HuH-7.5 (cell line): ENCODE measurements at places on chromosomes 3 and 15.
A peak's percentile ranks its signal among the peaks of the same experiment; 100 is the strongest.

DNA sequence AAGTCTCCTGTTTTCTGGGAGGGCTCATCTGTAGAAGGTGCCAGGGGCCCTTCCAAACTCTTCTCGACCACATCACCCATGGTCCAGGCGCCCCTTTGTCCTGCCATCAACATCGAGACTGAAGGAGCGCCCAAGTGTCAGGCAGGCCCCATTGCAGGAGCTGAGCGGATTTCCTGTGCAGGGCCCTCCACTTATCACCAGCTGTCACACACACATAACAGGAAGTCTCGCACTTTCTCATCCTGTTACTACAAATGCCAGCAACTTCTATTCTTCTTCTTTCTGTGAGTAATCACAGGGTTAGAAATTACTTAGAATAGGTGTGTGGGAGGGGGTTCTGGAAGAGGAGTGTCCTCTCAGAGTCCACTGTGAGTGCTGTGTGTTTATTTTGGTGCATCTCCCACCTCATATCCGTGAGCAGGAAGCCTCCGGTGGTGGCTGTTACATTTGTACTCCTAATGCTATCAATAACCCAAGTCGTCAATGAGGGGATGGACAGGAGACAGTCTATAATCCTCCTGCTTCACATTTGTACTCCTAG lies at the start of gene KLHL6:
Gene KLHL6 (minus strand): TSS at position 166 of the 541 bp plus-strand sequence. CDS start 53 bp downstream, at position 113.
- no peak for DNase-seq

DNA sequence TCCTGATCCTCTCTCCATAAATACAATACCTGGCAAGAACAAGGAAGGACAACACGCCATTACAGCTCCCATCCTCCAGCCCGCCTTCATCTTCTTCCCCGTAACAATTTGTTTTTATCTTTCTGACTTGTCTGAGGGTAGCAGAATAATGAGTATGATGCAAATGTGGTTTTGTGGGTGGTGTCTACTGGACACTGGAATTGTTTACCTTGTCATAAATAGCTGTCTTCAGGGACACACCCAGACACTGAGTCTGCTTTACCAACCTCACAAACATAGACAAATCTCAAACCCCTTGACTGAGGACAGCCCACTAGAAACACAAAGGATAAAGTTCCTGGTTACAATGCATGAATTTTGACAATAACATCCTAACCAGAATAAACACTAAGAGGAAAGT lies 13.4 kb downstream of the WDR72 start:
- DNase-seq = no peak

GRCh38 chr3:13248640-13249039 lies 171.5 kb downstream of the NUP210 start:
- no peak for DNase-seq

- no peak for DNase-seq
Observed at GRCh38 chr3:43075904-43076661, 29.8 kb downstream of the POMGNT2 start.

DNA sequence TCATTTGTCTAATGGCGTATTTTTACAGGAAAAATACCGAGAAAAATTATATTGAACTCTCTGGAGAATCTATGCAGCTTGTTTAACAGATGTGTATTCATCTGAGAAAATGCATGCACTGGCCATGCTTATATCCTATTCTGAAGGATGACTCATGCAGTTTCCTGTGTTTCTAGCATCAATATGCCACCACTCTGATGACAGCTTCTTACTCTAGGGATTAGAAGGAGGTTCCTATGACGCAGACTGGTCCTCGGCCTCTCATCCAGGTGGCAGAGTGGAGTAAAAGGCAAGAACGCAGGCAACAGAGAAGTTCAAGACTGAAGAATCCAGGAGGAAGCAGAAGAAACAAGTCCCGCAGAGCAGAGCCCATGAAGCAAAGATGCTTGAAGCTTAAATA lies 910.0 kb upstream of the ROBO1 start:
- no peak for DNase-seq

- DNase-seq = no peak
Observed at GRCh38 chr3:171358181-171358880, 101.9 kb downstream of the TNIK start.

GRCh38 chr3:132880986-132881385 lies 157.2 kb upstream of the TMEM108 start:
- no peak for DNase-seq

GRCh38 chr15:83396101-83396500 lies 51.0 kb upstream of the SH3GL3 start:
- DNase-seq = no peak

- DNase-seq = peak; percentile 11
Observed at GRCh38 chr15:52651868-52652267, 27.3 kb downstream of the ATOSA start.

- DNase-seq = no peak
Observed at GRCh38 chr15:40246496-40247280, 7.8 kb downstream of the PAK6 start.

DNA sequence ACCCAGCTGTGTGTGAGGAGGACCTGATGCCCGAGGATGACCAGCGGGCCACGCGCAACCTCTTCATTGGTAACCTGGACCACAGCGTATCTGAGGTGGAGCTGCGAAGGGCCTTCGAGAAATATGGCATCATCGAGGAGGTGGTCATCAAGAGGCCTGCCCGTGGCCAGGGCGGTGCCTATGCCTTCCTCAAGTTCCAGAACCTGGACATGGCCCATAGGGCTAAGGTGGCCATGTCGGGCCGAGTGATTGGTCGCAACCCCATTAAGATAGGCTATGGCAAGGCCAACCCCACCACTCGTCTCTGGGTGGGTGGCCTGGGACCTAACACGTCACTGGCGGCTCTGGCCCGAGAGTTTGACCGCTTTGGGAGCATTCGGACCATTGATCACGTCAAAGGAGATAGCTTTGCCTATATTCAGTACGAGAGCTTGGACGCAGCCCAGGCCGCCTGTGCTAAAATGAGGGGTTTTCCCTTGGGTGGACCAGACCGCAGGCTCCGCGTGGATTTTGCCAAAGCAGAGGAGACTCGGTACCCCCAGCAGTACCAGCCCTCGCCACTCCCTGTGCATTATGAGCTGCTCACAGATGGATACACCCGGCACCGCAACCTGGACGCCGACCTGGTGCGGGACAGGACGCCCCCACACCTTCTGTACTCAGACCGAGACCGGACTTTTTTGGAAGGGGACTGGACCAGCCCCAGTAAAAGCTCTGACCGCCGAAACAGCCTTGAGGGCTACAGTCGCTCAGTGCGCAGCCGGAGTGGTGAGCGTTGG lies 1.5 kb downstream of the RBM15B start:
- DNase-seq = no peak

DNA sequence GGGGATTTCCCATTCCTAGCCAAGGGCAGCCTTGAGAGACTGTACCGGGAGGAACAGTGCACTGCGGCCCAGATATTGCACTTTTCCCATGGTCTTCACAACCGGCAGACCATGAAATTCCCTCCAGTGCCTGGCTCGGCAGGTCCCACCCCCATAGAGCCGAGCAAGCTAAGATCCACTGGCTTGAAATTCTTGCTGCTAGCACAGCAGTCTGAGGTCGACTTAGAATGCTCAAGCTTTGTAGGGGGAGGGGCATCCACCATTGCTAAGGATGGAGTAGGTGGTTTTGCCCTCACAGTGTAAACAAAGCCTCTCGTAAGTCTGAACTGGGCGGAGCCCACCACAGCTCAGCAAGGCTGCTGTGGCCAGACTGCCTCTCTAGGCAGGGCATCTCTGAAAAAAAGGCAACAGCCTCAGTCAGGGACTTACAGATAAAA lies 156.3 kb downstream of the FRMD5 start:
- DNase-seq = no peak

DNA sequence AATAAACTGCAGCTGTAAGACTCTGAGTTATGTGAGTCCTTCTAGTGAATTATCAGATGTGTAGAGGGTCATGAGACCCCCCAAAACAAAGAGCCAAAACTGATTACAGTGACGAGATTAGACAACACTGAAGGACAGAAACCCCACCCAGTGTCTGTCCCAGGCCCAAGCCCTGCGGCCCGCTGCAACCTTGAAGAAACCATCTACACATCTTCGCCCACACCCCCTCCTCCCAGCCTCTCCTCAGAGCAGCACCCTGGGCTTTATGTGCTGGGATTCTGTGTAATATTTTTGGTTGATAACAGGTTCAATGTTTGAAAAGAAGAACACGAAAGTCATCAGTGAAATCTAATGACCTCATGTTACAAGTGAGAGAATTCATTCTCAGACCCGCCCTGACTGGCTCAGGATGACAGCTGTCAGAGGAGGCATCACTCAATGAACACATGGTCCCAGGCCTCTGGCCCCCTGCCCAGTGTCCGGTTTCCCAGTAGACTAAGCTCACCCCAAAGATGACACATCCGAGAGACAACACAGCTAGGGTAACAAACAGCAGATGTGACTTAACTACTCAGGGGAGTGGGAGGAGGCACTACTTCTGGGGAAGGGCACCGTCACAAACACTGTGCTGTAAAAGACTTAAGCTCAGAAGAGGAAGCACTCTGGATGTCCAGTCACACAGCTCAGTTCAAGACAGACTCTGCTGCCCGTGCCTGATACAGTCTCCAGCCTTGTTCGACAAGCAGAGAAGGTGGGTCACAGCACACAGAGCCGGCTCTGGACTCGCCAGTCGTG lies 48.9 kb downstream of the NIPA2 start:
- DNase-seq = no peak

DNA sequence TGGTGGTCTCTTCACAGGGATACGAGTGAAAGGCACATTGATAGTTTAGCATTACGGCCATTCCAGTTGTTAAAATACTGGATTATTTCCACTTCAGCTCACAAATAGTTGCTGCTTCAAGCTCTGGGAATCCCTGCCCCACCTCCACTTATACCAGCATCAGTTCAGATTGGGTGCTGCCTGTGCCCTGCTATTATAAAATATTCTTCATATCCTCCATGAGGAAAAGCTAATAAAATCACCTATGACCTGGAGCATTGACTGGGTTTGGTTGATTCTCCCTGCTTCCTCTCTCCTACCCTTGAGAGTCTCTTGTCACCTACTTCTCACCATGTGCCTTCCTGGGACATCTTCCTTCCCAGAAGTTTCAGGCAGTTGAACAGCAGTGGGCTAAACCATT lies 529.0 kb downstream of the MCTP2 start:
- no peak for DNase-seq

- no peak for DNase-seq
Observed at GRCh38 chr3:136994772-136995516, 37.2 kb downstream of the IL20RB start.

GRCh38 chr3:107990926-107991325 lies 99.9 kb downstream of the CD47 start:
- no peak for DNase-seq

DNA sequence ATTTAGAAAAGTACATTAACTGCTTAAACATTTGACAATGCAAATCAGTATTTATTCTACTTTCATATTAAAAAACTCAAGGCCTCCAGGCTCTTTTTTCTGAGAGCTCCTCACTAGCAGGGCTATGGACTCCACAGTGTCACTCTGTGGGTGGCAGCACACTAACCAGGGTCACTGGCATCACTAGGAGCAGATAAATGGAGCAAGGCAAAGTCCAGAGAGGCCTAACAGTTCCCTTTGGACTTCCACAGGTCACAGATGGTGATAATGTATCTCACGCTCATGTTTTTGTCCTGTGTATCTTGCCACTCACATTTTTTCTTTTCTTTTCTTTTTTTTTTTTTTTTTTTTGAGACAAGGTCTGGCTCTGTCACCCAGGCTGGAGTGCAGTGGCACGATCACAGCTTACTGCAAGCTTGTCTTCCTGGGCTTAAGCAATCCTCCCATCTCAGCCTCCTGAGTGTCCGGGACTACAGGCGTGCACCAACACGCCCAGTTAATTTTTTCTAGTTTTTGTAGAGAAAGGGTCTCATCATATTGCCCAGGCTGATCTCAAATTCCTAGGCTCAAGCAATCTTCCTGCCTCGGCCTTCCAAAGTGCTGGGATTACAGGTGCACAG lies 7.8 kb downstream of the SPG21 start:
- DNase-seq = no peak

DNA sequence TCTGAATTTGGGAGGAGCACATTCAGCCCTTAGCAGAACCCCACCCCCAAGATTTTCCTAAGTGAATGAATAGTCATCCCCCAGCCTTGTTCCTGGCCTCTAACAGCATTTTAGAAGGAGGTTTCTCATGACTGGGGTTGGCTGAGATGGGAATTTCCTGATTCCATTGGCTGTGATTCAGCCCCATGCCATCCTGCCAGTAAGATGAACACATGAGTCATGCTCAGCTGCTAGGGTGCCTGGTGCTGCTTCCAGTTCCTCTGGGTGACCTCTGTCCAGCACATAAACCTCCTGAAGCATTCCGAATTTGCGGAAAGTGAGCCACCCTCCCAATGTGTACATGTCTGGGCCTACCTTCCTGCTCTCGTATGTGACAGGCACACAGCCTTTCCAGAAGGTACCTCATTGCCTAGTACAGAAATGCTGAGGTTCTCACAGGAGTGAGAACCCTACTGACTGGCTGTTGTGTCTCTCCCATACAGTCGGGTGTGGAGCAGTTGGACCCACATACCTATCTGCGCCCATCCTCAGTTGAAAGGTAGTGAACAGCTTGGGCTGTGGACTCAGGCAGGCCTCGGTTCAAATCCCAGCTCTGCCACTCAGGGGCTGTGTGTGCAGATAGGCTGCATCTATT lies 91.7 kb downstream of the APBA2 start:
- DNase-seq = no peak

DNA sequence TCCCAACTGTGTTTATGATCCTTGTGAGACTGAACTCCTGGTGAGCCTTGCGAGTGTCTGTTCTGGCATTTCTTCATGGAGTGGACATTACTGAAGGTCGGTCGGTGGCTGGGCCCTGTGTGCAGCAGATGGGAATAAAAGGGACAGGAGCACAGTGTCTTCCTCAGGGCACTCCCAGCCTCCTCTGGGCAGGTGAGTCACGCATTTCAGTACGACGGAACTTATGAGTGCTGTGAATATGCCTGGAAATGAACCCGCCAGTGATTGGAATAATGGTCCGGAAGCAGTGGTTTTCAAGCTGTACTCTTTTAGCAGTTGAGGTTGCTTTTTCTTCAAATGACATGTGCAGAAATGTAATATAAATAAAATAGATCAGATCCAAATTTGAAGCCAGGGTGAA lies 55.1 kb downstream of the LARS2 start:
- DNase-seq = no peak

GRCh38 chr15:57122080-57122840 lies 203.8 kb downstream of the TCF12 start:
- DNase-seq = no peak

DNA sequence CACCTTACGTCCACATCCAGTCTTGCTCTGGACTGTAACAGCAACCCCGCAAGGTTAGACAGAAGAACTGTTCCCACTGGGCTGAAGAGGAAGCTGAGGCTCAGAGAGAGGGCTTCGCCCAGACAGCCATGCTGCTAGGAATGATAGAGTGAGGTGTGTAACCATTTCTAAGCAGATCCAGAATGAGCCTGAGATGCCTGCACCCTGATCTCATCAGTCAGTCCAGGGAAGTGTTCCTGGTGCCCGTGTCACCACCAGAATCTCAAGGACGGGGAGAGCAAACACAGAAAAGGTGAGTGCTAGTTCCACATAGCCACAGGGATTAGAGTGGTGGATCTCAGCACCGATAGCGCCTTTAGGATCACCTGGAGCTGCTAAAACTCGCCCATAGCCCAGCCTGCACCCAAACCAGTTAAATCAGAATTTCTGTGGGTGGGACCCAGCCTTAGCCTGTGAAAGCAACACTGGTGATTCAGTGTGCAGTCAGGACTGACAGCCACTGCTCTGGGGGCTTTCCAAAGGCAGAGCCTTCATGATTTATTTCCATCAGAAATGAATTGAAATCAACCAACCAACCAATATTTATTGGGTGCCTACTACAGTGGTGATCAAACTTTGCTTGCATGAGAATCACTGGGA lies 12.3 kb downstream of the ISLR start:
- DNase-seq = no peak
